ENCODE measurements at places on chromosomes 2 and 18.
A peak's percentile ranks its signal among the peaks of the same experiment; 100 is the strongest.

- no peaks in the 10 kb centered on the region for H3K27me3 ChIP-seq
- H3K27ac ChIP-seq, result peak overlapping the region; percentile 58
- no peak for DNase-seq
- peaks cover 46% of the 10 kb centered on the region for H3K36me3 ChIP-seq
- peaks cover 66% of the 10 kb centered on the region for H3K4me1 ChIP-seq
Measured at GRCh38 chr2:207148020-207148419, 17.7 kb downstream of the KLF7 start.

DNA sequence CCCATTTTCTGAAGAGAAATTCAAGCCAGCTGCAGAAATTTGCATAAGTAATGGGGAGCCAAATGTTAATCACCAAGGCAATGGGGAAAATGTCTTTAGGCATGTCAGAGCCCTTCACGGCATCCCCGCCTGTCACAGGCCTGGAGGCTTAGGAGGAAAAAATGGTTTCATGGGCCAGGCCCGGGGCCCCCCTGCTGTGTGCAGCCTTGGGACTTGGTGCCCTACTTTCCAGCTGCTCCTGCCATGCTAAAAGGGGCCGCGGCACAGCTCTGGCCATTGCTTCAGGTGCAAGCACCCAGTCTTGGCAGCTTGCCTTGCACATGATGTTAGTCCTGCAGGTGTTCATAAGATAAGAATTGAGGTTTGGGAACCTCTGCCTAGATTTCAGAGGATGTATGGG lies 1235.7 kb downstream of the DPP10 start:
- H3K27ac ChIP-seq, result no peak overlapping the region
- no peak overlapping the region for H3K4me3 ChIP-seq
- H3K4me1 ChIP-seq, result no peaks in the 10 kb centered on the region
- no peaks in the 10 kb centered on the region for H3K27me3 ChIP-seq
- DNase-seq, result no peak

- H3K4me1 ChIP-seq, result no peaks in the 10 kb centered on the region
- no peaks in the 10 kb centered on the region for H3K27me3 ChIP-seq
- H3K36me3 ChIP-seq, result no peaks in the 10 kb centered on the region
Measured at GRCh38 chr2:8122520-8122919, 559.3 kb upstream of the ID2 start.

GRCh38 chr18:48842259-48843061 lies 108.3 kb downstream of the SMAD7 start:
- H3K36me3 ChIP-seq, result no peaks in the 10 kb centered on the region
- H3K27ac ChIP-seq, result no peak overlapping the region

GRCh38 chr2:10721396-10722251 lies at the start of gene ATP6V1C2:
ATP6V1C2 (plus strand) TSS chr2:10721630; CDS start chr2:10722850, 1,220 bp downstream.
- peaks cover 14% of the 10 kb centered on the region for H3K4me1 ChIP-seq
- H3K27me3 ChIP-seq, result peaks cover 69% of the 10 kb centered on the region
- DNase-seq, result peak; percentile 90

DNA sequence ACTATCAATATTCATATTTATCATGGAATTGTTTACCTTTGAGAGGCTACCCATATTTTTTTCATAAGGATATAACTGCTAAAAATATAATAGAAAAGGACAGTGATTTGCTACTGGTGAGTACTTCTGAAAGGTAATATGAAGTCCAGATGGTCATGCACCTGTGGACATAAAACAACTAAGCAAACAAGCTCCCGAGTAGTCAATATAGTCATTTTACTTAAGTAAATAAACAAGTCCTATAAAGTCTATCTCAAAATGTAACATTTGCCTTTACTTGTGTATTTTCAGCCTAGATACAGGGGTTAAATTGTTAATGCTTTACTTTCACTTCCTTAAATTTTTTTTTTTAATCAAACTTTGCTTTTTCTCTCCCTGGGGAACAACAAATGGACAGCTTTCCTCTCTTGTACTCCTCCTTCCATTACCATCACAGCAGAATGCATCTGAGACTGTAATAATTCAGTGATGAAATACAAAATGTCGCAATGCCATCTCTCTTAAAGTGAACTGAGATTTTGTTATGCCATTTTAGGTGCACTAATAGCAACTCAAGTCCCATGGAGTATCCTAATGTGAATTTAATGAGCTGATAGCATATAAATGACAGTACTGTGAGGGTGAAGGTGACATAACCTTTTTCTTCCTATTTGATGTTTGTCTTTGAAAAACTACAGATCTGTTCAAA lies 1325.4 kb upstream of the ZEB2 start:
- H3K27me3 ChIP-seq, result no peaks in the 10 kb centered on the region
- H3K36me3 ChIP-seq, result no peaks in the 10 kb centered on the region
- no peak overlapping the region for H3K4me3 ChIP-seq
- no peak for DNase-seq

GRCh38 chr2:47346-47725 lies 1.0 kb upstream of the FAM110C start:
- peaks cover 3% of the 10 kb centered on the region for H3K4me1 ChIP-seq
- no peaks in the 10 kb centered on the region for H3K36me3 ChIP-seq
- peaks cover 15% of the 10 kb centered on the region for H3K27me3 ChIP-seq
- DNase-seq, result no peak

GRCh38 chr2:135791418-135792190 lies 45.4 kb downstream of the LCT start:
- no peak overlapping the region for H3K4me3 ChIP-seq
- H3K27ac ChIP-seq, result no peak overlapping the region
- H3K4me1 ChIP-seq, result no peaks in the 10 kb centered on the region
- H3K36me3 ChIP-seq, result peaks cover 7% of the 10 kb centered on the region
- DNase-seq, result no peak
- no peaks in the 10 kb centered on the region for H3K27me3 ChIP-seq

- no peaks in the 10 kb centered on the region for H3K36me3 ChIP-seq
- DNase-seq, result no peak
- H3K27ac ChIP-seq, result no peak overlapping the region
- no peaks in the 10 kb centered on the region for H3K27me3 ChIP-seq
Measured at GRCh38 chr2:121890041-121890440, 134.6 kb downstream of the TSN start.

GRCh38 chr2:68134554-68134953 lies 23.1 kb upstream of the PNO1 start:
- no peak for DNase-seq
- H3K4me1 ChIP-seq, result no peaks in the 10 kb centered on the region
- no peaks in the 10 kb centered on the region for H3K27me3 ChIP-seq
- peaks cover 33% of the 10 kb centered on the region for H3K36me3 ChIP-seq
- H3K27ac ChIP-seq, result no peak overlapping the region

DNA sequence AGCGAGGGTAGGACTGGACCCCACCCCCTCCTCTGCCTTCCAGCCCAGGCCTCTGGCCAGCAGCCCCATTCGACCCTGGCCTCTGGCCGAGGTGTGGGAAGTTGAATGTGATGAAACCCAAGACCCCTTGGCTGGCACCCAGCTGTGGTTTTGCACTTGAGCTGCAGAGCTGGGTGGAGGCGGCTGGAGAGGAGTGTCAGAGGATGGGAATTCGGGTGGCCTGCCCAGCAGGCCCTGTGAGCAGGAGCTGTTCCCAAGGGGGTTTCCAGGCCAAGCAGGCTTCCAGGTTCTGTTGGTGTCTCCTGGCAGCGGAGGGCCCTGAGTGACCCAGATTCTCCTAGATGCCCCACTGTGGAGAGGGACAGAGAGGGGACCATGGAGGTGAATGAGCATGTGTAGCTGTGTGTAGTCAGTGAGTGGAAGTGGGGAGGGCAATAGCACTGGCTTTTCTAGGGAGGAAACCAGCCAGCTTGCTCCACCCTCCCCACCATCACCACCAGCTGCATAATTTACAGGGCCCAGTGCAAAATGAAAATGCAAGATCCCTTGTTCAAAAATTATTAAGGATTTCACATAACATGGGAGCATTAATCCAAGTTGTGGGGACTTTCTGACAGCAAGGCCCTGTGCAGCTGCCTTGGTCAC lies 172.2 kb upstream of the HAAO start:
- no peaks in the 10 kb centered on the region for H3K36me3 ChIP-seq
- DNase-seq, result no peak
- no peak overlapping the region for H3K4me3 ChIP-seq
- peaks cover 41% of the 10 kb centered on the region for H3K4me1 ChIP-seq
- H3K27ac ChIP-seq, result peak overlapping the region; percentile 85

Measured in SK-N-SH (cell line).